Stimulated activated CD4-positive, alpha-beta T cell treated with anti-CD3 and anti-CD28 coated beads, TNF-alpha, amount 100 ng/mL, for 4 hours (primary cell): ENCODE measurements at places on chromosomes 2 and 18.

DNA sequence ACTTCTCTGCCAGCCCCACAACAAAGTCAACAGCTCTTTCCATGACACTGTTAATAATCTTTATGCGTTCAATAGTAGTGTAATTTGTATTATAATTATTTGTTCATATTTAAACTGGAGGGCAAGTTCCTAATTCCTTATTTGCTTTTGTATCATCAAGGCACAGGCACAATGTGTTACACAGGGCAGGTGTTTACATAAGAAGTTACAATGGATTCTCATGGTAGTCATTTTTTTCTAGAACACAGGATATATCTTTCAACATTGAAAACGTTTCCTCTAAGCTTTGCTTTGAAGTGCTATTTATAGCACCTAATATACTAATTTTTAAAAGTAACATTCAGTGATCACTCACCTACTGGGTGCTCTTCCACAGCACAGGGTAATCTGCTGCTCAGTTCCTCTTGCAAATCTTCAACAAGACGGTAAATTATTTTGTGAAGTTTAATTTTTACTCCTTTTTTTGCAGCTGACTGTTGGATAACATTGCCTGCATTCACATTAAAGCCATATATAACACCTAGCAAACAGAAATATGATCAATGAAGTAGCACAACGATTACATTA is 7.3 kb downstream of the RPS27A start:
- no peak for DNase-seq

GRCh38 chr18:53148123-53148522 is 808.1 kb downstream of the DCC start:
- DNase-seq: no peak

DNA sequence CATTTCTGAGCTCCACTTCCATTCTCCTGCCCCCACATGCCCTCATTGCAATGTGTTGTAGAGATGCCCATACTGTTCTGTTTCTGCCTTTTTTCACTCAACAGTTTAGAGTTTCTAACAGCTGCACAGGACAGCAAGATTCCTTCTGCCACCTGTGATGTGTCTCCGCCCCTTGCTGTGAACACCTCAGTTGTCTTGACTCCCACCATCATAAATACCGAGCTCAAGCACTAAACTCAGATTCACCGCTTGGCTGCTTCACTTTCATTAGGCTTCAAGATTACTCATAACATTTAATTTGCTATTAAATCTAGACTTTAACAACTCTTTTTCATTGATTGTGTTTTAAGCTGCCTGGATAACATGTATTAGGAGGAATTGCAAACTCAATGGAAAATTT is 141.0 kb downstream of the MAP2 start:
- no peak for DNase-seq

DNA sequence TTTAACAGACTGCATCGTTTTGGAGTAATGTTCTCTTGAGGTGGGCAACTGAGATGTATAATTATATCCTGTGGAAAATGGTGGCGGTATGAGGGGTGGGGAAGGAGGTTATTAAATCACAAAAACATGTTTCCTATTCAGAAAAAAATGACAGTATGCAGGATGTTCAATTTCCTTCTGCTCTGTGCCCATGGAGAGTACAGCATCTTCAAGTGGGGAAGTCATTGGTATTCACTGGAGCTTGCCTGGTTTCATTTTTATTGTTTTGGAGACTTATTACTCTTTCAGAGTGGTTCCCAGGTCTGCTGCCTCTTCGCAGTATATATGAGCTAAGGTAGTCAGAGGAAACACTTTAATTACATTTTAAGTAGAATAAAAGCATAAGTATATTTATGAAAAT is 318.8 kb upstream of the RAB12 start:
- DNase-seq: no peak

DNA sequence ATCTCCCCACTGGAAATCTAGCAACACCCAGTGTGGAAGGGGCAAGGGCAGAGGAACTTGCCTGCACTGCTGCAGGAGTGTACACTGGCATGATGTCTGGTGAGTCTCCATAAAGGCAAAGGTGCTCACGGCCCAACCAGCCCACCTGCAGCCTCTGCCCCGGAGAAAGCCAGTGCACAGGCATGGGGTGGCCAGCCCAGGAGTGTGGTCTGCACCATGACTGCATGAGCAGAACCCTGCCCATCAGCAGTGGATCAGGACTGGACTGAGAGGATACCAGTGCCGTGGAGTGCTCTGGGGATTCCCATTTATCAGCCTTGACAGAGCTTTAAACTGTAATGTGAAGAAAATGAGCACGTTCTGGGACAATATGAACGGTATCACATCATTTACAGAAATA is 342.6 kb upstream of the HS6ST1 start:
- no peak for DNase-seq

DNA sequence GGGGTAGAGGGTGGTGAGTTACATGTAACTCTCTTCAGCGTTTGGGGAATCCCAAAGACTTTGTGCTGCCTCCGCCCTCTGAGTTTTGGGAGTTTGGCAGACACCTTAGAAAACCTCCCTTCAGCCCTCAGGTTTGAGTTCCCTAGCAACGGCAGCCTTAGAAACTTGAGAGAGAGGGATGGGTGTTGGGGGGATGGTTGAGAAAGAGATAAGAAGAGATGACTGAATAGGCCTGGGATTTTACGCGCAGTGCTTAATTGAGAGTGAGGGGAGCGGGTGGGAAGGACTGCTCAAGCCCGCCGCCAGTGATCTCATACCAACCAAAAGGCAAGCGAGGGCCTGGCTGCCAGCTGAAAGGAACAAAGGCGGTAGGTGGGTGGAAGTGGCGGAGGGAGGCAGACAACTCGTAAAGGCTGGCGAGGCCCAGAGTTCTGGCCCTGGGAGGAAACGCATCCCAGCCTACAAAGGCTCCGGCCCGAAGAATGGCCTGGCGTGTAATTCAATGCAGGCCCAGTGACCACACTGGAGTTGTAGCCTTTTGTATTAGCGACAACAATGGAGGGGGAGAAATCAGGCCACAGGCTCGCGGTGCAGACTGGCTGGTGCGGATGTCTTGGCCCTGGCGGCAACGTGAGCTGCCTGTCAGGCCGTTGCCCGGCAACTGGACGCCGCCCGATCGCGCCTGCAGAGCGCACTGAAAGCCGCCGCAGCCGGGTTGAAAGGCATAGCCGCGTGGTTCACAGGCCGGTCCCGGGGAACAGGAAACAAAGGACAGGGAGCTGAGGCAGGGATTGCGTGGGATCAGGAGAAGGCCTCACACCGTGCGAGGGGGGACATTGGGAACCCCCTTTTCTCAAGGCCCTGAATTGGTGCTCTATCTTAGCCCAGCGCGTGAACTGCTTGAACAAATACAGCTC is 39.9 kb upstream of the DARS1 start:
- DNase-seq: no peak

DNA sequence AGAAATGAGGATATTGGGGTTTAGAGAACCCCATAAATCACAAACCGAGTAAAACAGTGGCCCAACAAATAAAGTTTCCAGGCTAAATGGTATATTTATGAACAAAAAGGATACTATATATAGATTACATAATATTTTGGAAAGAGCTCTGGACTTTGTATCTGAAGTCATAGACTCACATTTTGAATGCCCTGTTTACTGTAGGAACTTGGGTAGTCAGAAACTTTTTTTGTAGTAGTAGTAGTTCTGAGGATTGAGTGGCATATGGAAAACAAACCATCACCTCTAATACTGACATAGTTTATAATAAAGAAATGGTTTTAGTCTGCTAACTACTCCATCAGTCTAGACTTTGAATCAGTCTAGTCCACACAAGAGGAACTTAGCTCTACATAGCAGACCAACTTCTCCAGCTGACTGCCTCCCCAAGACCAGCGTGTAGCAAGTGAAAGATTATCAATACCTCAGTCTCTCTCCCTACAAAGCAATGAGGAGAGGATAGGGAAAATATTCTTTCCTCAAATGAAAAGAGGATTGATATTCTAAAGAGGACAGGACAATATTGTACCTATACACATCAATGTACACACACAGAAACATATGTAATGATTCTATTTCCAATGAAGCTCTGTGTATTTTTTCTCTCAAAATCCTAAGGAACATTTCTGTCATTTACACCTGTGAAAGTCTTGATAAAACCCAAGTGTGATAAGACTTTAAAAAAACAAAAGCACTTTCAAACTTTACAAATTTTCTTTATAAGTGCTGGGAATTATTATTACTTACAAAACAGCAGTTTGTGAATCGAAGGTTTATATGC is 184.9 kb upstream of the MAP2 start:
- DNase-seq: no peak

DNA sequence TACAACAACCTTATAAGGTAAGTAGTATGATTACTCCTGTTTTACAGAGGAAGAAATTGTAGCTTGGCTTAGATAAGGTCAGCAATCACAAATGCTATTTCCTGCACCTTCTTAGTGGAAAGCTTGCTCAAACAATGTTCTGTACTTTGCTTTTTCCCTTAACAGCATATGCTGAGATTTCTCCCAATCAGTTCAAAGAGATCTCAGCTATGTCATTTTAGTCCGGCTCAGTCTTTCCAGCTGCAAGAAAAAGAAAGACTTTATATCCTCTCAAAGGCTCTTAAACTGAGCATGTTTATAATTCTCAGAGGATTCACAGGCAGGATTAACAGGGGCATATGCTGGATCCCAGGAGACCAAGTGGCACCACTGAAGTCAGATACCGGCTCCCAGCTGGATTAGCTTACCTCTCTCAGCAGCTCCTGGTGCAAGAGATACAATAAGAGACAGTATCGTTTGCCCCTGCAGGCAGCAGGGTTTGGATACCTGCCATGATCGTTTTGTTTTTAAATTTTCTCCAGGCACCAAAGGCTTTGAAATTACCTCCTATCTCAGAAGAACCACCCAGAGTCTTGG is 29.5 kb downstream of the KIAA2012 start:
- no peak for DNase-seq

- no peak for DNase-seq
Measured at GRCh38 chr2:45171136-45171501, 161.9 kb upstream of the SIX2 start.

DNA sequence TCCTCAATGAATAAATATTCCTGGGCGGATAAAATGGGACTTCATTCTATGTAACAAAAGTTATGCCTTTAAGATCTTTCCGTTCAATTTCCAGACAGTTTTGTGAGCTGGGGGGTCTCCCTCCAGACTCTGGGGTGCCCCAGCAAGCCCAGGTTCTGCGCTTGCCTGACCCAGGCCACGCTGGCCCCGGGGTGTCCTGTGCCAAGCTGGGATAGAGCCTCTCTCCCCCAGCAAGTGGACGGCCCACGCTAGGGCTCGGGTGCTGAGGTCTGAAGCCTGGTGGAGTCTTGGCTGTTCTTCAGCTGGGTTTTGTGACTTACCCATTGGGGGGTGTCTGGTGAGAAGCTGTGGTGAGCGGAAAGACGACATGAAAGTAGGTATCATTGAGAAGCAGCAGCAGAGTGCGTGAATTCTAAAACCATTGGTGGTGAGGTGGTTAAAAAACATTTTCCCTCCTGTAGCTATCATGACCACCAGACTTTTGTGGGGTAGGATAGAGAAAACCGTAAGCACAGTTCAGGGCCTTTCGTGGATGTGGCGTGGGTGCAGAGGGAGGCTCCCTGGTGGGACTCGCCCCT is 346.8 kb downstream of the ANAPC1 start:
- DNase-seq: no peak

DNA sequence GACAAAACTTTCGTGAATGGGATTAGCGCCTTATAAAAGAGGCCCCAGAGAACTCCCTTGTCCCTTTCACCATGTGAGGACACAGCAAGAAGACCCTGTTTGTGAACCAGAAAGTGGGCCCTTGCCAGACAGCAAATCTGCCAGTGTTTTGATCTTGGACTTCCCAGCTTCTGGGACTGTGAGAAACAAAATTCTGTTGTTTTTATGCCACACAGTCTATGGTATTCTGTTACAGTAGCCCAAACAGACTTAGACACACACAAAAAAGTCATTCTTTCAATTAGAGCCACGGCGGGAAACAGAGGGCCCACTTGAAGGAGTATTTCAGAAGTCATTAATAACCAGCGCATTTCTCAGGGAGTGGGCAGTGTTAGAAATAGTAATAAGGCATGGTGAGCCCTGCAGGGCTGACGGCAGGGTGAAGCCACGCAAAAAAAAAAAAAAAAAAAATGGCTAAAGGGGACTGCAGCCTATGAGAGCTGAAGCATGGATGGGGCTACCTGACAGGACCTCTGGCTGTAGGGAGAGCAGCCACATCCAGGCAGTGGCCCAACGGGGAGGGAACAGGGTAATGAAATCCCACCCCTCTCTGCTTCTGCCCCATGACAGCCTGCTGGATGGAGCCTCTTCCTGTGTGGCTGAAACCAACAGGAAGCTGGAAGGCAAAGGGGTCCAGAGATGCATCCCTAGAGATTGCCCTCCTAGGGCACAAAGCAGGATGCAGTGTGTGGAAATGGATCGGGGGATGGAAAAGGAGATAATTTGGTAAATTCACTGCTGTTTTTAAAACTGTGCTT is 189.3 kb downstream of the KCNS3 start:
- DNase-seq: no peak

DNA sequence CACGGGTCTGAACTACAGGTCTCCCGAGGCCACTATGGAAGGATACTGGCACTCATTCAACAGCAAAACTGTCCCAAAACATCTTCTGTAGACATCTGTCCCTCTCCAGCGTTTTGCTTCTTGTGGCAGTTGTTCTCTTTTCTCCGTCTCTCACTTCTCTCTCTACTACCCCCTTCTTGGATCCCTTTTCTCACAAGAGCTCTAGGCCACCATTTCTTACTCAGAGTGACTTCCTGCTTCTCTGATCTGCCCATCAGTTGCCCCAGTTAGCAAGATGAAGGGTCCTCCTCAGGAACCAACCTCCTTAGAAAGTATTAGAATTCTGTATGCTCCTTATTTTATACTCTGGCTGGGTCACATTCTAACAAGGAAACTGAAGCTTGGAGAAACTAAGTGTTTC is 32.6 kb downstream of the BCL2 start:
- no peak for DNase-seq

DNA sequence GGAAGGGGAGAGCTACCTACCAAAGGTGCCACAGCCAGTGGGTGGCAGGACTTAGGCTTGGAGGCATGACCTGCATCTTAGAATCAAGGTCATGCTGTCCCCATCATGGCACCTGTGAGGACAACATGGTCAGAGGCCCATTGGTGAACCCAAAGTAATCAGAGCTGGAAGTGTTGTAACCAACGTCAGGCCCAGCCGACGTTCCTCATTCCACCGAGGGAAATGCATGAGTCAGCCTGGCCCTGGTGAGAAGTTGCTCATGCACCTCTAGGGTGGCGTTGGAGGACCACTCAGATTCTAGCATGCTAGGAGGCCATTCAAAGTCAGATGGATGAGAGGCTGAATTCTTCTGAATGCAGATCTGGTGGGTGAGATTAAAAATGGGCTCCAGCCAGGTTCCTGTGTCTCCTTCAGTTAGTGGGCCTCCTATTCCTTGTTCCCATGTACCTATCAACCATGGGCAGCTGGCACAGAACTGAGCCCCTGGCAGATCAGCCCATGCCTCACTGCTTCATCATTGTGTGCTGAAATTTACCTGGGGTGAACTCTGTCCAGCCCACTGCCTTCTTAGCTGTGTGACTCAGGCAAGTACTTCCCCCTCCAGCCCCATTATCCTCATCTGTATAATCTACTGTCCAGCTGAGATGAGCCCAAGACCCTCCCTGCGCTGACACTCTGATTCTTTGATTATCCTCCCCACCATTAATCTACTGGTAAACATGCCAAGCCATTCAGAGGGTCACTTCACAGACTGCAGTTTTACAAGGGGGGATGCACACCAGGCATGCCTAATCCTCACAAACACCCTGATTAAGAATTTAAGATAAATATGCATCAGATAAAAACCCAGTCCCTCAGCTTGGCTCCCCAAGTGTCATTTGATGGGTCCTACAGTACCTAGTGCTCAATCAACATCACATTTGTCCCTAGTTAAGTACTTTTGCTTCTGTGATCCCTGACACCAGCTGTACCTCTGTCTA is 14.0 kb downstream of the SLC14A2 start:
- no peak for DNase-seq

GRCh38 chr18:21762181-21762772 is 21.7 kb downstream of the MIB1 start:
- no peak for DNase-seq

GRCh38 chr2:73232403-73233153 is 461 bp downstream of the PRADC1 start:
- no peak for DNase-seq
